Anterior cingulate cortex (tissue), 58 donors: ENCODE measurements at places on chromosomes 16 and 17.

- DNase-seq, result no peak
Observed at GRCh38 chr16:64579712-64580111, 542.2 kb downstream of the CDH11 start.

DNA sequence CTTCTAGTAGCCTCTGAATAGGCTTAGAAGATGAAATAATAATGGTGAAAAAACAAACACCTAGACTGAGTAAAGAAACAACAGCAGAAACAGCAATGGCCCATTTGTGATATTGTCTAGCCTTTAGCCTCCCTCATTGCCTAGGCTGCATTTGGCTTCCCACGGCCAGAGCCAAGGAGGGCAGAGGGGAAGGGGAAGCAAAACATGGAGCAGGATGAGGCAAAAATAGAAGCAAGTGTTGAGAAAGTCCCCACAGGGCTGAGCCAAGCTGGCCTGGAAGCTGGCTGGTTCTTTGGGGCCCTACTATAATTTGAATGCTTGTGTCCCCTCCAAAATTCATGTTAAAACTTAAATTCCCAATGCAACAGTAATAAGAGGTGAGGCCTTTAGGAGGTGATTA, 60.2 kb upstream of the KSR1 start:
- no peak for DNase-seq

- DNase-seq, result no peak
Observed at GRCh38 chr16:50448981-50449380, 80.2 kb upstream of the BRD7 start.

GRCh38 chr17:4823373-4824089, 9.6 kb upstream of the MINK1 start:
- no peak for DNase-seq

- DNase-seq, result no peak
Observed at GRCh38 chr16:59169168-59169567, 435.1 kb upstream of the GOT2 start.

DNA sequence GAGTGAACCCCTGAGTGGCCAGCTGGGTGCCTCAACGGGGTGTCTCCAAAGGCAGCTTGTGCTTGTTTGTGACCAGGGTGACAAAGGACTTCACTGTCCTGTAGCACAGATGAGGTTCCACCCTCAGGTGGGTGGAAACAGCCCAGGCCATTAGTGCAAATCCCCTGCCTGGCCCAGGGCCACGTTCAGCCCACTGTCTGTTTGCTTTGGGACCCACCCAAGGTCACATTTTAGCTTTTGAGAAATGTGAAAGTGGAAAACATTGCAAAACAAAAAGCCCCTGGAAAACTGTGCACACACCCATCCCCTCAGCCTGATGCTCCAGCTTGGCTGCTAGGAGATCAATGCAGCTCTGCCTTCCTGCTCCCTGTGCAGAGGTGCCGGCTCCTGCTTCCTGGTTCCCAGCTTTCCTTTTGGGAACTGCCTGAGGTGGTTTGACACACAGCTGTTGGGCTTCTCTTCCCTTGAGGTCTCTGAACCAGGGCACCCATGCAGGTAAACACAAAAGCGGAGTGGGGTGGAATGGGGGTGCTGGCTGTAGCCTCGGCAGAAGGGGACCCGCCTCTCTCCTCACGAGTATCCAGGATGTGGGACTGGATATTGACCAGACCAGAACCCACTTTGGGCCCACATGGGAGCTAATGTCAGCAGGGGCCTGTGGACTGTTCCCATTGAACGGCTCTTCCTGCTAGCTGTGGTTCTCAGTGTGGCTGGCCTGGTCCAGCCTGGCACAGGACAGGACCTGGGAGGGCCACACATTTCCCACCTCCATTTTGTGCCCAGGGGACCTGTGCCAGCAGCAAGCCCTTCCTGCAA, 7.9 kb upstream of the SPHK1 start:
- DNase-seq, result no peak

DNA sequence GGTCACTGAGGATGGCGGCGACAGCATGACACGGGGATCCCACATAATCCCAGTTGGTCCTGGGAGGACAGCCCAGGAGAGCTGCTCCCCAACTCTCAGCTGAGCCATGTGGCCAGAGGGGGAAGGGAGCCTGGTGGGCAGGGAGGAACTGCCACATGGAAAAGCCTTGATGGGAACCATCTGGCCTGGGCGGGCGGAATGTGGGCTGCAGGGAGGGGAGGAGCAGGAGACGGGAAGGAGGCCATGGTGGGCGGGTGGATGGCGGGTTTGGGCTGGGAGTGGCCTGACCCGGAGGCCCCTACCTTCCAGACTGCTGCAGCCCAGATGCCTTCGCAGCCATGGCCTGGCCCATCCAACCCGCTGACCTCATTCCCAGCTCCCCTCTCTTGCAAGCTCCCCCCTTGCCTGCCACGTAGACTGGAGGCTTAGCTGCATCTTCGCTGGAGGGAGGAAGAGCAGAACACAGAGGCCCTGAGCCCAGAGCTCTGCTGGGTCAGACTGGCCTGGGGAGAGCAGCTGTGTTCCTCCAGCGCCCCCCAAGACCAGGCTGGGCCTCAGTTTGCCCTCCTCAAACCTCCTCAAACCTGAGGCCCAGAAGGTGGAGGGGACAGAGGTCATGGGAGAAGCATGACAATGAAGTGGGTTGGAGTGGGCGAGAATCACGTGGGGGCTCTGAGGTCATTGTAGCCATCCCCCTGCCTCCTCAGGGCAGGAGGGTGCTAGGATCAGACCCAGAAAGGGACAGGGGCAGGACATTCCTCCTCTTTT, 8.2 kb upstream of the COL1A1 start:
- no peak for DNase-seq

DNA sequence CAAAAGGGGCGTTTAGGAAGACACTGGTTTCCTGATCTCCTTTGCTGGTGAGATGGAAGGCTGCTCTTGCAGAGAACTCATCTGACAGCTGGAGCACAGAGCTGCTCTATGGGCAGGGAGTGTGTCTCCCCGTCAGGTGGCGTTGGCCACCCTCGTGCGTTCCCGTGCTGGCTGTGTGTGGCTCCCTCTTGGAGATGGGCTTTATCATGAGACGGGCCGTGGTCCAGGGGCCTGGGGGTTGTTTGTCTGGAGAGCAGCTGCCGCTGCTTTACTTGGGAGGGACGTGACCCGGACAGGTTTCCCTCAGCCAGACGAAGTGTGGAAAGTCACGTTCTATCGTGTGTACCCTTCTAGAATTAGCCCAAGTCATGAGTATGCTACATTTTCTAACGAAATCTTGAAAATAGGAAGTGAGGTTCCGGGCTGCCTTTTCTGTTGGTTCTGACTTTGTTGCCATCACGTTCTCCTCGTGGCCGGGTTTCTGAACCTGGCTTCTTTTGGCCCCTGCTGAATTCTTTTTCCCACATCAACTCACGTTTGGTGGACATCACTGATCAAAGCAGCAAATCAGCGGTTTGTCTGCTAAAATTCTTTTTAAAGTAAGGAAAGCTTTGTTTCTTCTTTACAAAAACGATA, 105.6 kb upstream of the CHMP6 start:
- DNase-seq, result no peak

GRCh38 chr17:19867329-19868078, at the start of gene ULK2:
ULK2 (minus strand) TSS chr17:19867936; CDS start chr17:19867417, 519 bp downstream.
- DNase-seq, result peak; percentile 66

DNA sequence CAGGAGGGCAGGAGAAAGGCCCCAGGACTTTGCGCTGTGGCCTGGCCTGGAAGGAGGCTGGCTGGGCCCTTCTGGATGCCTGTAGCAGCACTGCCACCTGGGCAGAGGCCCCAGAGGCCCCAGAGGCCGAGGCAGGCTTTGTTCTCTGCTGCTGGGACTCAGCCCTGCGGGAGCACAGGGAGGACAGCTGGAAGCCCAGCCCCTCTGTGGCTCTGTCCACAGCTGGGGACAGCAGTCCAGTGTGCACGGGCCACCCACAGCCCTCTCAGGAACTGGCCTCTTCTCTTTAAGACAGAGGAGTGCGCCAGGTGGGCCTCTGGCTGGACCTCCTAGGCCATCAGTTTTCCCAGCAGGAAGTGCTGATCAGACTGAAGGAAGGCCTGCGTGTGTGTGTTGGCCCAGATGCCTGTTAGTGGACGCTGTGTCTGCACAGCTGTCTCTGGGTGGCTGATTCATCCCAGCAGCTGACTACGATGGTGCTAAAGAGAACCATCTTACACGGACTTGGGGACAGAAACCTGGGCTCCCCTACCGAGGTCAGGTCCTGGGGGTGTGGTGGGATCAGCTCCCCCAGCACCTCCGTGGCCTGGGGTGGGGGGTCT, 26.9 kb upstream of the ZNF750 start:
- no peak for DNase-seq

DNA sequence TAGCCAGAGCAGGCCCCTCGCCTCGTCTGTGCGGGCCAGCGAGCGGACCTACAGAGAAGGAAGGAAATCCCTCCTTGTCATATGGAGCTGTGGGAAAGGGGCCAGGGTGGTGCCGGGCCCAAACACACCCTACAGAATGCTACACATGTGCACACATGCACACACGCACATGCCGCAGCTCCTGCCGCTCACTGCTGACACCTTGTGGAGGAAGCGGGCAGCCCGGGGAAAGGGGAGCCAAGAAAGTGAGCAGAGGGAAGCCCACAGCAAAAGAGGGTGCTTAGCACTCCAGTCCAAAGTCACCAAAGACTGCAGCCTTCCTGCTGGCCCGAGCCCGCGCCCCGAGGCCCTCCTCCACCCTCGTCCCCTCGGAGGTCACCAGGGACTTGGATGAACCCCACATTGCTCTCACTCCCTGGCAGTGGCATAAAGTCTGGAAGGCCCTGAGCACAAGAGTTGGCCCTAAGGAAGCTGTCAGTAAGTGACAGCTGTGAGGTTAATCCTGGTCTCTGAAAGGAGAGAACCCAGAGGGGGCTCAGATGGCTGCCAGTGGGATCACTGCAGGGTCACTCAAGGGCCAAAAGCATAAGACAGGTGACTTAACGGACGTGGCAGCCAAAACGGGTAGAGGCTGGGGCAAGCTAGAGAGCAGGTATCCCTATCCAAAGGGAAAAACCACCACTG, 68.2 kb downstream of the MYO18A start:
- peak; percentile 26 for DNase-seq

GRCh38 chr16:22346483-22346882, 27.9 kb downstream of the CDR2 start:
- no peak for DNase-seq

GRCh38 chr16:57724531-57724930, 11.0 kb upstream of the KATNB1 start:
- no peak for DNase-seq
